ENCODE measurements at places on chromosomes 4 and X.

DNA sequence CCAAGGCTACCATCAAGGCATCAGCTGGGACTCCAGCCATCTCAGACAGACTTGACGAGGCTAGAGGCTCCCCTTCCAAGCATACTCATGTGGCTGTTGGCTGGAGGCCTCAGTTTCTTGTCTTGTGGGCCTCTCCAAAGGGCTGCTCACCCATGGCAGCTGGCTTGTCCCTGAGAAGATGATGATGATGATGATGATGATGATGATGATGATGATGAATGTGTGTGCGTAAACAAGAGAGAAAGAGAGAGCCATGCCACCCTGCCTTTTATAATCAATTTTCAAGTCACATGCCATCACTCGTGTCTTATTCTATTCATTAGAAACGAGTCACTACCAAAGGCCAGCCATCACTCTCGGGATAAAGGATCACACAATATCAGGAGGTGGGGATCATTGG, 60.5 kb upstream of the ADGRG2 start:
- DNase-seq: no peak

GRCh38 chr4:7472442-7473013, 37.8 kb upstream of the PSAPL1 start:
- DNase-seq: no peak

DNA sequence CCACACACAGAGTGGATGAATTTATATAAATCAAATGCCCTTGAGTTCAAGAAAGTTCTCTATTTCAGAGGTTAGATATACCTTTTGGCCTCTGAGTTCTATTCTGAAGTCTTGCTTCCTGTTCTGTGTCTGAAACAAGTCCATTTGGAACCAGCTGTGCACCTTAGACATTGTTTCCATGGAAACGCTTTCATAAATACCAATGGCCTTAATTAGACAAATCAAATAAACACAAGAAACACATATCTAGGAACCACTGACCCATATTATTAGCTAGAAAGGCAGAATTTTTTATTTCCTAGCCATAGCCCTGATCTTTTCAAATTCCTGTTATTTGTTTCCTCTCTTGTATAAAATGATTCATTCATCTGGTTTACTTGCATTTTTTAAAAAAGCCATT, 8.4 kb upstream of the C4orf54 start:
- no peak for DNase-seq

GRCh38 chr4:10747186-10747585, 62.6 kb upstream of the CLNK start:
- DNase-seq: no peak

DNA sequence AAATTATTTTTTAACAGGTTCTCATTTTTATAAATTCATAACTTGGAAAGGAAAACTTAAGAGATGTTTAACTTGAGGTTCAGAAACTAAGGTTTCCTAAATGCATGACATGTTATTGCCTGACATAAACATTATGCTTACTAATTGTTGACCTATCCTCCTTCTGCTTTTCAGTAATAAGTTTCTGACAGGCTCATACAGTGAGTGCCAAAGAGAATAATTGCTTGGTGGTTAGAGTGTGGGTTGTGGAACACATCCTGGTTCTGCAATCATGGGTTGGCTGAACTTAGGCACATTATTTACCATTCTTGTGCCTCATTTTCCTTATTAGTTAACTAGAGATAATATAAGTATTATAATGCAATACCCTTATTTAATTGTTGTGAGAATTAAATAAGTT, 56.5 kb downstream of the BMPR1B start:
- no peak for DNase-seq

DNA sequence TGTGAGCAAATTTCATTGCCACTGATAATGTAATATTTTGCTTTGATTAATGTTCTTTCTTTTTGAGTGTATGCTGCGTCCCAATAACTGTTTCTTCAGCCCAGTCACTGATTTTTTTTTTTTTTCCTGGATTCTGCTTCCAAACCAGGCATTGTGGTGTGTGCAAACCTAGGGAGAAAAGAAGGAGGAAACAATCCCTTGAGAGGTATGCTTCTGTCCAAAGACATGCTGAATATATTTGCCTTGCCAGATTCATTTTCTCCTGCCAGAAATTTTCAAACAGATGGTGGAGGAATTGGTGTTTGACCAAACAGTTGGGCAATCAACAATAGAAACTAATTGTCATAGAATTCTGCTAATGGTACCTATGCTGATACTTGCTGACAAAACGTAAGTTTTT, 753.6 kb downstream of the RPA4 start:
- no peak for DNase-seq

DNA sequence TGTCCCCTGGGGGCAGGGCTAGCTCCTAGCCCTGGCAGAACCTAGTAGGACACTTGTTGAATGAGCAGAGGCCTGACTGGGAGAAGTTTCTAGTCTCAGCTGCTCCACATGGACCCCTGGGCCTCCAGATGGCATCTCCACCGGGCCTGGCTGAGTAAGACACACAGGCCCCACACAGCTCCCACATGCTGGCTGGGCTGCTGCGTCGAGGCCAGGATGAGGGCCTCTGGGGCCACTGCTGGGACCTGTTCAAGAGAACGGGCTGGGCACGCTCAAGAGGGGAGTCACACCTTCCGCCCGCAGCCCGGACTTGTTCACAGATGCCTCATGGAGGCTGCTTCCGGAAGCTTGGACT, 4.2 kb upstream of the HGFAC start:
- DNase-seq: no peak

DNA sequence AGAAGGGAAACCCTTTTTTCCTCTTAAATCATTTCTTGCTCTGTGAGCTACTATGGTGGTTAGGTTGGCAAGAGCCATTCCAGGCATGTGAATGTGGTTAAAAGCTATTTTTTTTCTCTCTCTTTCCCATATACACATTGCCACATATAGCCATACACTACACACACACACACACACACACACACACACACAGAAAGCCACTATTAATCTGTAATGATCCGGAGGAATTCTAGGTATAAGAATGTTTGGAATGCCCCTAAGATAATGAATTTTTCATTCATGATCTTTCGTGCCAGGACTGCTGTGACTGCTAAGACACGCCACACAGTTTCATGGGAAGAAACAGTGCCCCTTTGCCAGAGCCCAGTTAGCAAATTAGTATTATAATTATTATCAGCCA, 21.8 kb upstream of the TLL1 start:
- DNase-seq: no peak

- no peak for DNase-seq
Measured at GRCh38 chrX:63013549-63013948, 337.6 kb downstream of the SPIN4 start.
